ENCODE measurements at places on chromosomes 16 and 17.

DNA sequence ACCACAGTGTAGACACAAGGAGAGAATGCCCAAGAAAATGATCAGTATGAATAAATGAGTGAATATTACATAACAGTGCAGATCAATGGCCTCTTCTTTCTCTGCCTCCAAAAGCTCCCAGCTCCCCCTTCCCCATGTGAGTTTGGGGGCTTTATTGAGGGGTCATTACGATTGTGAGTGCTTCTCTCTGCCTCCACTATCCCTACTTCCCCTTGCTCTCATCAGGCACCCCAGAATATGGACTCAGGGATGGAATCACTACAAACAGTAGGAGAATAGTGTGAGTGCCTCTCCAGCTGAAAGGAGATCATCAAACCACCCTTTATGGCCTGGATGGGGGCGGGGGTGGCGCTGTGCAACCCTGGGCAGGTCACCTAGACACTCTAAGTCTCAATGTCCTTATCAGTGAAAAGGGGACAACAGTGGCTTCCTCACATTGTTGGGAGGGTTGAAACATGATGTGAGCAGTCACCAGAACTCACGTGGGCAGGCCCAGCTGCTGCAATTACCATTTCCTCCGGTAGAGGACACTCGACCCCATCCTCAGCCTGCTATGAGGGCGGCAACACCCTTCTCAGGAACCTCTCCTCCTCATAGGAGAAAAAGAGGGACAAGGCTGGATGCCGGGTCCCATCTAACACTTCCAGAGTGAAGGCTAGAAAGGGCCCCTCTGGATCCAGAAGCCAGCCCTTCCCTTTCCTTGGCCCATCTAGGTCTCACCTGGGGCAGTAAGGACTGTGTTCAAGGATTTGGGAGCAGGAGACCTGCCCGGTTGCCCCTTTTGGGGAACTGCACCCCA, 2.1 kb upstream of the EPOP start:
- peak; percentile 67 for DNase-seq

DNA sequence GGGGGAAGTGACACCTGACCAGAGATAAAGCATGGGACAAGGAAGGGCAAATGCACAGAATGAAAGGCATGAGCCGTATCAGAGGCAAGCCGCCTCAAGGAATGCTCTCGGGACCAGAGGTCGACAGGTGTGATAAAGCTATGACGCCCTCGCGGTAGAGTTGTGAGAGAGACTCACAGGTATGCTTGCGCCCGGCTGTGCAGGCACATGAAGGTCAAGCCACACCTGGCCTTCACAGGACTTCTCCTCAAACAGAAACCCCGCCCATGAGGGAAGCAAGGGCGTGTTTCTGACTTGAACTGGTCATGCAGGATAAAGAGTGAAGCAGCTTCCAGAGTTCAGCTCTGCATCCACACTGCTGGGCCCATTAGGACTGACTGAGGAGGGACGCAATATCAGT, 7.8 kb downstream of the NCBP3 start:
- DNase-seq, result no peak

DNA sequence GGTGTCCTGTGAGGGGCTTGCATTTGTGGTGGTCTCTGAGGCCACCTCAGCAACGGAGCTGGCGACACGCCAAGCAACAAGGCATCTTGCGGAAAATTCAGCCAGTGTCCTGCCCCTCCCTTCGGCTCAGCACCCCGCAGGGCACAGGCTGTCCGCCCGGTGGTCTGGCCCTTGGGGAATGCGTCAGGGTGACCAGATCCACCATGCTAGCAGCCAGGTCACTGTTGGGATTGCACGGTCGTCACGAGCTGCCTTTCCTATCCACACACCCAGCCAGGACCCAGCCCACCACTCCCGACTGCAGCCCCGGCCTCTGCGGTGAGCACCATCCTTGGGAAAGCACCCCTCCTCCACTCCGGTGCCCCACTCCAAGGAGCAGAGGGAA, 221.2 kb downstream of the NTN1 start:
- no peak for DNase-seq

GRCh38 chr17:27810902-27811557, 10.7 kb upstream of the NOS2 start:
- DNase-seq, result no peak

DNA sequence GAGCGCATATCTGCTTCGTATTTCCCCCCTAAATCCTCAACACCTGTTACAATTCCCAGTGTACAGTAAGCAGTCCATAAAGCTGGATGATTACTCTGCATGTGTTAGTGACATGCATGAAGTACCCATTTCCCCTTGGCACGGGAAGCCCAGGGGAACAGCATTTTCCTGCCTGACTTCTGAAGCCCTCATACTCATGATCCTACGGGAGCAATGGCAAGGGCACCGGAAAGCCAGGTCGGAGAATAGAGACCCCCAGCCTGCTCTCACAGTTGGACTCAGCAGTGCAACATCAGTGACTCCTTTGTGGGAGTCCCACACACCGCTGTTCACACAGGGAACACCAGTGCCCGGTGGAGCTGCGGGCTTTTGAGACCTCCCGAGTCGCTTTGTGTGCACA, 336.9 kb downstream of the CDH13 start:
- no peak for DNase-seq

DNA sequence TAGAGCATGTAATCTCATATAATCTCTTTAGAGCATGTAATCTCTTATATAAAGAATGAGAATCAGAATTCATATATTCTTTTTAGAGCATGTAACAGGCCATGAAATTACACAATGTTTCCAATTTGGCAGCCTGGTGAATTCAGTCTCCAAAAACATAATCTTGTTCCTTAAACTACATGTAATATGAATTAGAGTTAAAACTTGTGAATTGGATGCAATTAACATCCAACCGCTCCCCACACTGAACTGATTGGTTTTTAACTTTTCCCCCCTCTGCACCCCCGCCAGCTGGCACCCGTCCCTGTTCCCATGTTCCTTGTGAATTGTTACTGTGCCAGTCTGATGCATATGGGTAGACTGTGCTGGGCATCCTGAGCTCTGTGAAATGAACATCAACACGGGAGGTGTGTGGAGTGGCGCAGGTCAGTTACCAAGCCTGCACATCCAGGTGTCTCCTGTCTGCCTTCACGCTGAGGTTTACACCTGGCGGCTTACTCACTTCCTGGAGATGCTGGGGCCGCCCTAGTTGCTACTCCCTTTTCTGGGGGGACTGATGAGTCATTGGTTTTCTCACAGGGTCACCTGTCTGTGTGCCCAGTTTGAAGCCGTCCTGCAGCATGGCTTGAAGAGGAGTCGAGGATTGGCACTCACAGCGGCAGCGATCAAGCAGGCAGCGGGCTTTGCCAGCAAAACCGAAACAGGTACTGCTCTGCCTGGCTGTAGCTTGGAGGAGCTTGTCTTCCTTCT, 50.4 kb downstream of the SNX29 start:
- DNase-seq, result no peak

- DNase-seq, result no peak
These were observed 204.6 kb downstream of the SEC14L1 start for GRCh38 chr17:77345260-77345910.

GRCh38 chr16:28200661-28201060, 11.1 kb downstream of the XPO6 start:
- DNase-seq, result no peak

GRCh38 chr16:13139661-13140241, 238.4 kb downstream of the SHISA9 start:
- DNase-seq, result no peak

- no peak for DNase-seq
These were observed 19.7 kb downstream of the SLC7A6 start for GRCh38 chr16:68283801-68284598.

- no peak for DNase-seq
These were observed 122.8 kb downstream of the ANKRD11 start for GRCh38 chr16:89367538-89367915.

DNA sequence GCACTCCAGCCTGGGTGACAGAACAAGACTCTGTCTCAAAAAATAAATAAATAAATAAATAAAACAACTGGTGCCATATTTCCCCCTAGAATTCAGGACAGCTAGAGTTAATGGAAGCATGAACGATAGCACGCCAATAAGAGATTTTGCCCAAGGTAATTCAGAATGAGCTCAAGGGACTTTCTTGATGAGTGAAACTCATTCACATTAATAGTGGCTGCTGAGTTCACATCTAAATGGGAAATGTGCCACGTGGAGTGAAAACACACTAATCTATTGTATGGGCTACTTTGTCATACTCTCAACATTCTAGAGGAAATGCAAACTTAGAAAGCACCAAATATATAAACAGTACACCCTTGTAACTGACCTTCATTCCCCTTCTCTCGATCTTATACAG, 47.4 kb upstream of the PSMD7 start:
- DNase-seq, result peak; percentile 29

- no peak for DNase-seq
These were observed 289.2 kb upstream of the SALL1 start for GRCh38 chr16:51440131-51440889.

- DNase-seq, result no peak
These were observed 66.3 kb downstream of the STX8 start for GRCh38 chr17:9509236-9509816.

DNA sequence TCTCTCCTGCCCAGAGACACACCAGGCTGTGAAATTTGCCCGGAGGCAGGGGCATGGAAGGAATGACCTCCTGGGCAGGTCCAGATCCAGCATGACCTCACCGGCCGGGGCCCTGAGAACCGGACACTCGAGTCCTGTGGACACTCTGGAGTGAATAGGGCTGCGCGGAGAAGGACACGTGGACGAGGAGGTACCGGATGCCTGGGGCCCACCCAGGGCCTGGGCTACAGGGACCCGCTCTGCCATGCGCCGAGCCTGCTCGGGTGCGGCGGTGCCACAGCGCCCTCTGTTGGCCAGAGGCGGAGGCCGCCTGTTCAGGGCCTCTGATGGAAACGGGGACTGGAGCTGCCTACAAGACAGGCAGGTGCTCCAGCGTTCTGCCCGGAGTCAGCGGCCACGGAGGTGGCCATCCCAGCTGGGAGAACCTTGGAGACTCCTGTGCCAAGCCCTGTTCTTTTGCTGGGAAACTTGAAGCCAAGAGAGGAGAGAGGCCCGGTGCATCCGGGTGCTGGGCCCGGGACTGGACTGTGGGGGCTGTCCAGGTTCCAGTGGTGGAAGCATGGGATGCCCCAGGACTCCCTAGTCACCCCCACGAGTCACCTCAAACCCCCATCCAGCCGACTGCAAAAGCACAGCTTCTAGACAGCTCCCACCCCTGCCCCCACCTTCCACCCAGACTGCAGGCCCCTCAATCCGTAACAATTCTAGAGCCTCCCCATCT, 19.3 kb upstream of the NXPH3 start:
- no peak for DNase-seq

- no peak for DNase-seq
These were observed 123.1 kb downstream of the SNX29 start for GRCh38 chr16:12099451-12100123.

DNA sequence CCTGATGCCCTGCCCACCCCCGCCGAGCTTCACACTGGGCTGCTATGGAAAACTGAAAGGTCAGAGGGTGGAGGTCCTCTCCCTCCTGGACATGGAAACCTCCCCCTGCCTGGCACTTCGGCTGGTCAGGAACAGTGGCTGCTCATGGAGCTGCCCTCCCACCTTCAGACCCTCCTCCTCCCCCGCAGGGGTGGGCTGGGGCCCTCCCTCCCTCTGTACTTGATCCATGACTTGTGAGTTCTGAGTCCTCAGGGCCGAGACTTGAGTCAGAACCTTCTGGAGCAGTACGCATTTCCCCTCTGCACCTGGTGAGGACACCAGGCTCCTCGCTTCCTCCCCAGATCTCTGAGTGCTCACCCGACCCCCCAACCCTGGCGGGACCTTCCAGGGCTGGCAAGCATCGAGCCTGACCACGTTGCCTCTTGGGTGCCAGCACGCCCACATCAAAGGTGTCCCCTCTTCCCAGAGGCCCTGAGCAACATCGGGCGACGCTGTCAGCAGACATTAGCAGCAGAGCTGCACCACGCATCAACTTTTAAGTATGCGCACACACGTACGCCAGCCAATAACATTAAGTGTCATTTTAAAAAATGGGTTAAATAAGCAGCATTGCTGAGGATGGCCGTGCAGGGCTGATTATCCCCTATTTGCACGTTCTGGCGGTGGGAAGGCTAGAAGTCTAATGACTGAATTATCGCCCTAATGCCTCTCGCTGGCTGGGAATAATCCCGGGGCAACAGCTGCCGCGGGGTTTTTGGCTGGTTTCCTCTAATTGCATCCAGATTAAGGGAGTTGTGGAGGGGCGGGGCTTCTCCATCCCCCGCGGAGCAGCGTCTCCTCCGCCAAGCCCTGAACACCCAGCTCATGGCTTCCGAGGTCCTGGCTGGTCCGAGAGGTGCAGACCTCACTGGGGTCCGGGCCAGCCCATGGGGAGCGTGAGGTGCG, 98.0 kb downstream of the TBC1D16 start:
- DNase-seq, result no peak

GRCh38 chr17:57114085-57114673, 29.1 kb downstream of the AKAP1 start:
- DNase-seq, result no peak

DNA sequence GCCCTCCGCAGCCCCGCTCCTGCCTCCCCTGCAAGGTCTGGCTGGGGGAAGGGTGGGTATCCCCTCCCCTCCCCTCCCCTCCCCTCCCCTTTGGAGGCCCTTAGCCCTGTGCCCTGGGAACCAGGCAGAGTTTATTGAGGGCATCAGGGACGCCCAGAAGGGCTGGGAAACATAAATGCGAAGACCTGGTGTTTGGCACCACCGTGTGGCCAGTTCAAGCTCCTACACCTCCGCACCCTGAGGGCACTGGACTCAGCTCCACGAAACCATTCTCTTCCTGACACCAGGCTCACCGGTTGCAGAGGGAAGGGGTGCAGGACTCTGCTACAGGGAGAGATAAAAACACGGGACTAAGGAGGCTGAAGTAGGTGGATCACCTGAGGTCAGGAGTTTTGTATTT, 1.0 kb upstream of the AIPL1 start:
- peak; percentile 47 for DNase-seq

DNA sequence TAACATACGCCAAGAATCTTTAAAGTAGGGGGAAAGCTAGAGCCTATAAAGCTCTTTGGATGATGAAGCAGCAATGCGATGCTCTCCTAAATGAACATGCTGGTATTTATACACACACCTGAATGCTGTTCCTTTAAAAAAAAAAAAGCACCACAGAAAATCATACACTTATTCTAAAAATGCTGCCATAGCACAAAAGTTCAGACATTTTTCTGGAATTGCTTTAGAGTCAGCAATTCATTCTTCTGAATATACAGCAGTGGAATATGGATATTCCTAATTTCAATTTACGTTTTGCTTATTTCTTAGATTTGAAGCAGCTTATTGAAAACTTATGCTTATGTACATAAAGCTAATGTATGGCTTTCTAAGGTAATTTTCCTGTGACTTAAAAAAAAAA, 3.1 kb downstream of the CSNK2A2 start:
- DNase-seq, result no peak

- DNase-seq, result no peak
These were observed 148.4 kb downstream of the SLC39A11 start for GRCh38 chr17:72943826-72944689.

GRCh38 chr17:61416211-61416539, 16.5 kb downstream of the TBX2 start:
- DNase-seq, result no peak

GRCh38 chr16:67669499-67670101, 3.0 kb downstream of the C16orf86 start:
- no peak for DNase-seq
